ENCODE measurements at places on chromosomes 5 and 9. TPM values are rescaled to one million over a fixed set of nuclear protein-coding genes. Genes with fewer than 3 reads are reported as not detected.

DNA sequence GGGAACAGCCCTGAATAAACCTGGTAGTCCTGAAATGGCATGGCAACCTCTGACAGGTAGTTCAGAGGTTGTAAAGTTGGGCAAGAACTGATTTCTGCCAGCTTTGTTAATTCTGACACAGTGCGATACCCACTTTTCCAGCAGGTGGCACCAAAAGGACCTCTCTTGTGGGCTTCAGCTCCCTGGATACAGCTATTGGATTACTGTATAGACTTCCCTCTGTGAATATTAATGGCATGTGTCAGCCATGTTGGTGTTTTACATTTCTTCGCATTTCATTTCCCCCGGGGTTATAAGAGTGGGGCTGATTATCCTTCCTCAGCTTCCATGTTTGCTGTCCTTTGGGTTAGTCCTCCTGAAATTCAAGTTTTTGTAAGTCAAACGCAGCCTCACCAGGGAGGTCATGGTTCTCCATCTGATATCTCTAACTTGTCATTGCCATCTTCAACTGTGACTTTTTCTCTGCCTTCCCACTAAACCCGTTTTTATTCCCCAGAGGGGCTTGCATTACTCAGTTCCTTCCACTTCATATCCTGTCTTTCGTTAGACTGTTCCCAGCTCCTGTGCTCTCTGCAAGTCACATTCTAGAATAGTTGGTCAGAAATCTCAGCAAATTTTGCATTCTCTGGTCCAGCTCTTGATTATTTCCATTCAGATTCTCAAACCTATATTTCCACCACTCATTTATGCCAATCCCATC lies 135.6 kb downstream of the LIFR start:
- DNase-seq: no peak

DNA sequence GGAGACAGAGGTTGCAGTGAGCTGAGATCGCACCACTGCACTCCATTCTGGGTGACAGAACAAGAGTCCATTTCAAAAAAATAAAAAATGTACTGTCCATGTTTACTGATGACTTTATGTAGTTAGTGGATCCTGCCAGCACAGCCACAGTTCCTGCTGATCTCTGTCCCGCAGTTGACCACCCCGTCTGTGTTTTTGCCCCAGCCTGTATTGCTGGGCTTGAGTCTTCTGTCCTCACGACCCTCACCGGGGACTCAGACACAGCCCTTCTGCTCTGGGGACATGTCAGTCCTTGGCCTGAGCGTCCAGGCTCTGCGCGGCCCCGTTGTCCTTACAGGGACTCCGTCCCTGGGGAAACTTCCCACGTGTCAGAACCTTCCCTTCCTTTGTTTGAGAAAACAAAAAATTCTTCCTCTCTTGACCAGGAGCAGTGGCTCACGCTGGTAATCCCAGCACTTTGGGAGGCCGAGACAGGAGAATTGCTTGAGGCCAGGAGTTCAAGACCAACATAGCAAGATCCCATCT lies 14.5 kb downstream of the SURF6 start:
- no peak for DNase-seq

Gene OBP2A
- not detected for polyA plus RNA-seq

Gene TEX48
- polyA plus RNA-seq: not detected

DNA sequence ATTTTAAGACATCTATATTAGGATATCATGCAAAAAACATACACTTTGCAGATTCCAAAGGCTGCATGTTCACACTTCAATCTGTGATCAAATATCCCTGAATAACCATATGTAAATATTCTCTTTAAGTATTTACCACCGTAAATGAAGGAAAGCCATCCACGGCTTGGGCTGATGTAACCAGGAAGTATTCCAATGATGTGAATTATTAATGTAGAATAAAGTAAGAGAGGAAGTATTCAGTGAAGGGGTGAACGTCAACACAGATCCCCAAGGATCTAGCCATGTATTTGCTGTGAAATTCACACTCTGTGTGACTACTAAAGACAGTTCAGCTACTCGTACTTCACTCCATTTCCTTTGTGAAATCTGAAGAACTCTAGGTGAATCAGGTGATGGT lies 75.2 kb downstream of the CDH6 start:
- no peak for DNase-seq

Gene SPACA9
- polyA plus RNA-seq: 3.6 TPM

DNA sequence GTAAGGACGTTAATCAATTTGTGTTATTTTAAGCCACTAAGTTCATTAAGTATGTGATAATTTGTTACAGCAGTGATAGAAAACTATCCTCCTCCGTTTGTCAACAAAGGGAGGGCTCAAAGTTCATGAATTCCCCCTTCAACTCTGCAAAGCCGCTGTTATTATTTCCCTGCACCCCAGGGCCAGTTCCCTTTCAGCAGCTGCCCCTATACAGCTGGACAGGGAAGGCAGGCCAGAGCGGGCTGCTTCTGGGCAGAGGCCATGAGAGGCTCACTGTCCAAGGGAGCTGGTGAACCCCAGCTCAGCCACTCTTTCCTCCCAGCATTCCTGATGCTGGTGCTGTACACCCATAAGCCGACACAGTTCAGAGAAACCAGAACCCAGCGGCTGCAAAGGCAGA lies 102.4 kb upstream of the GPR151 start:
- no peak for DNase-seq

DNA sequence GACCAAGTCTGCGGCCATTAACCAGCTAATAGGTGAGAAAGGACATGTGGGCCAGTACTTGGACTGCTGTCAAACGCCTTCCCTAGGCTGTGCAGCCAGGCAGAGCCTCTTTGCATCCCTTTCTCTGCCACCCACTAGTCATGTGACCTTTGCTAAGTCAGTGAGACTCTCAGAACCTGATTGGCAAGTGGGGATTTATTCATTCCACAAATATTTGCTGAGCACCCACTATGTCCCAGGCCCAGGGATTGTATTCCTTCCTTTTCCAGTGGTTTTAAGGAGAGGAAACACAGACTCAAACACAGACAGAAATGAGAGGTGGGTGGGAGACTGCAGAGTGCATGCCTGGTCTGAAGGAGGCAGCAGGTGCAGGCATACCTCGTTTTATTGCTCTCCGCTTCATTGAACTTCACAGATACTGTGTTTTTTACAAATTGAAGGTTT lies 71.6 kb upstream of the GALNT10 start:
- DNase-seq: no peak

DNA sequence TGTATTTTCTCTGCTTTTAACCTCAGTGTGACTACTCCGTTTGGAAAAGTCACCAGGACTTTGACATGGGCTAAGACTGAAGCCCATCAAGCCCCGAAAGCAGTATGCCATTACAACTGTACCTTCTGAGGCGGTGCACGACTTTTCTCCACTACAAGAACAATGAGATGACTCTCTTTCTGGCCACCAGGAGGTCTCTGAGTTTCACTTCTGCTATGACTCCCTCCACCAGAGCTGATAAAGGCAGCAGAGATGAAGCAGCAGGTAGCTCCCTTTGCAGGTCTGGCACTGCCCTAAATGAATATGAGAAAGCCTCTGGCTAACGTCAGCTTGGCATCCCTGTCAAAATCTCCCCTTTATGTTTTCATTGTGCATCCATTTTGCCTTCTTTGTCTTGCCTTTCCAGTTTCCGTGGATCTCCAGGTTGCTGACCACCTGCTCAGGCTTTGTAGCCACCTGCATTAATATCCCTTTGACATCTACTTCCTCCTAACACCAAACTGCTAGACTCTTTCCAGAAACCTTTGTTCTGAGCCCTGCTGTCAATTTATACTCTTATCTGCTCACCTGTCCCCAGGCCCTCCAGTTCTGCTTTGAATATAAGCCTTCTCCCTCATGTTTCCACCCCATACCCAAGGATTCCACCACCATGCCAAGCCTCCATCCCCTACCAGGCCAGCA lies 221.7 kb downstream of the ZNF608 start:
- no peak for DNase-seq

Gene ANKRD33B
- polyA plus RNA-seq: 1.9 TPM

Gene SMIM27
- 21.9 TPM for polyA plus RNA-seq

DNA sequence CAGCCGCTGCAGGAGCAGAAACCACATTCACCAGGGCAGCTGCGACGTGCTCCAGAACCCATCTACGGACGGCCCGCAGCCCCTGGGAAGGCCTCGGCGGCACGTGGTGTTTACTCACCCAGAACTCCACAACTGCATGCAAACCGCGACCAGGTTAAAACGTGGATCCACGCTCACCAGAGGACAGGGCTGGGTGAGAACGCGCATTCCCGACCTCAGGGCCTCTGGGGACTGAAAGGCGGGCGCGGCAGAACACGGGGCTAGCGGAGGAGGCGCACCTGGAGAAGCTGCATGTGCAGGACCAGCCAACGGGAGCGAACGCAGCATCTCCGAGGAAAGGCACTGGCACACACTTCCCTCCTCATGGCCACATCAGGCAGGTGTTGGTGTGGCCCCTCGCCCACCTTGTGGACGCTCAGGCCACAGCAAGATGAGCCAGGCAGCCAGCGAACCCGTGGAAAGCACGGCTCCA lies 24.0 kb upstream of the CAMSAP1 start:
- DNase-seq: no peak

Gene EFCAB9
- polyA plus RNA-seq: not detected

Measured in keratinocyte (primary cell).